ENCODE measurements at places on chromosomes 3 and 15.

DNA sequence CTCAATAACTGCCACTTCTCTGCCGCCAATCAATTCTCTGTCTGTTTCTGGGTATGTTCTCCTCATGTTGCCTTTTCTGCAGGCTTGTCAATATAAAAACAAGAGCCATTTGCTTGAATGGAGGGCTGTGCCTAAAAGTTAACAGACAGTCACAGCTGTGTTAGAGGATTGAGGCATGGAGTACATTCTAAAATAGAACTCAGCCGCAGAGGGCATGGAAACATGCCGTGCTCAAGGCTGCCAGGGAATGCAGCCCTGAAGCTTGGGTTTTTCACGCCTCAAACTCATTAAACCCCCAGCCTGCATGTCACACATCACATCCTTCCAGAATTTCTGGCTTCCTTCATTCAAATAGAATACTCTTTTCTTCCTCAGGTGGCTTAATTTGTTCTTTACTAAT lies 166.6 kb downstream of the TPRG1 start:
- DNase-seq: no peak

DNA sequence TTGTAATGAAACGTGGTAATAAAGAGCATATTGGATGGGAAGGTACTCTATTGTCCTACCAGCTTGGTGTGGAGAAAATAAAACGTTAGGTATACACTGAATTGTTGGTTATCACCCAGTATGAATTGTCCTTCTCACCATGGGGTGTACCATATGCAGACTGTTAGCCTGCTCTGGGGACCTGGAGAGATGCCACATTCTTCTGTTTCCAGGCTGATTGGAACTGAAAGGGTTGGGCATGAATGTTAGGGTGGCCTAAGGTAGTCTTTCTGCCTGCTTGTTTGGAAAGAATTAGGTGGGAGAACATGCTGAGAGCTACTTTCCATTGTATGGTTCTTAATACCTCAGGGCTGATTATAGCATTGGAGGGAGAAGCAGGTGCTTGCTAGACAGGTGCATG lies 340.6 kb downstream of the PTPRG start:
- no peak for DNase-seq

DNA sequence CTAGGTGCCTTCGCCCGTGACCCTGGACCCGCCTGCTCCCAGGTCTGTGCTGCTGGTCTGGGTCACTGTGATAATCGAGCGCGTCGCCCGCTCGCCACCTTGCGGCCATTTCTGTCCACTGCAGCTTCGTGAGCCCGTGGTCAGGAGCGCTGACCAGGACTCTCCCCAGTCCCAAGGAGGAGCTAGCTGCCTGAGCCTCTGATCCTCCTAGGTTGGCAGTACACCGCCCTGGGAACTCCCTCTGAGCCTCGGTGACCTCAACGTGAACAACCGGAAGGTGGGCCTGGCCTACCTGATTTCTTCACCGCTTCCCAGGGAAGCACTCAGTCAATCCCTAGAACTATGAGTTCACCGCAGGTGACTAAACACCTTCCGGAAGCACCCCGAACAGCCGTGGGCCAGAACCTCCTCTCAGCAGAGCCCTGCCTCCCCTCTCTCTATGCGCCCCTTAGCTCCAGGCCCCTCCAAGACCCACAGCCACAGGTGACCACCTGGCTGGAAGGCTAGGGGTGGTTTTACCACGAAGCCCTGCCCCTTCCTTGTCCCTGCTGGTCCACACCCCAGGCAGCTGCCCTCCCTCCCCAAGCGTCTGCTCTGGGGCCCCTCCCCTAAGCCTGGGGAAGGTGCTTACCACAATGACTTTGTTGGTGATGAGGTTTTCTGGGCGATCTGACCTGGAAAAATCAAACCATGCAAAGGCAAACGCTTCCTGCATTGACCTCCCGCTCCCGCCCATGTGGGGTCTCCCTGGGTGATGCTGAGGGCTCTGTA lies 9.7 kb downstream of the PLA2G4D start:
- DNase-seq: peak; percentile 61

- no peak for DNase-seq
Measured at GRCh38 chr3:40363674-40364073, 23.3 kb upstream of the ENTPD3 start.

DNA sequence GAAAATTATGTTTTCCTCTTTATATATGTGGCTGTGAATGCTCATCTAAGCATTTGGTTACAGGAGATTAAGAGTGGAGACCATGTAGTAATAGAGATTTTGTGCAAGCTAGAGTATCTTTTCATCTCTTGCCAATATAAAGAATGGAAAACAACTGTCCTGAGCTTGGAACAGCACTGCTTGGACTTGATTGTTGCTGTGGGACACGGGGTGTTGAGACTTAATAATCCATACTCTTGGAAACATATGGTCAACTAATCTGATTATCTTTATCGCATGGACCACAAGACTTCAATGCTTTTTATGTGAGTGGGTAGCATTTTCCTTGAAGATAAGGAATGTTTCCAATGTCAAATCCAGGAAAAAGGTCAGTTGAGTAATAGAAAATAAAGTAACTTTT lies 806.3 kb downstream of the DIPK2A start:
- no peak for DNase-seq

DNA sequence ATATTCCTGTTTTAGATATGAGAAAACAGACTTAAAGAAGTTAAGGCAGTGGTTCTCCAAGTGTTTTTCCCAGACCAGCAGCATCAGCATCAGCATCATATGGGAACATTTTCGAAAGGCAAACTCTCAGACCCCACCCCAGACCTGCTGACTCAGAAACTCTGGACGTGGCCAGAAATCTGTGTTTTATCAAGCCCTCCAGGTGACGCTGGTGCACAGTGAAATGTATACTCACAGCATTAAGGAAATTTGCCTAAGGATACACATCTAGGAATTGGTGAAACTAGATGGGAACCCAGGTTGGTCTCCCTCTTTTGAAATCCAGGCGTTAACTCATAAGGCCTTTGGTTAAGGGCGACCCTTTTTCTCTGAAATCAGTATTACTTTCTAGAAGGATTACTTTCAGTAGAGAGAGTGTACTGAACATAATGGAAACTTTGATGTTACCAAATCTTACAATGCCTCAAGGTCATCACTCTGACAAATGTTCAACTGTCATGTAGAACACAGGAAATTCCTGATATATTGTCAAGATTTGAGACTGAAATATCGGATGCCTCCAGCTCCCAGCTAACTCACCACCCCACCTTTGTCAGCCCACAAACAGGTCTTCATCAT lies 910.2 kb downstream of the ROBO1 start:
- no peak for DNase-seq

DNA sequence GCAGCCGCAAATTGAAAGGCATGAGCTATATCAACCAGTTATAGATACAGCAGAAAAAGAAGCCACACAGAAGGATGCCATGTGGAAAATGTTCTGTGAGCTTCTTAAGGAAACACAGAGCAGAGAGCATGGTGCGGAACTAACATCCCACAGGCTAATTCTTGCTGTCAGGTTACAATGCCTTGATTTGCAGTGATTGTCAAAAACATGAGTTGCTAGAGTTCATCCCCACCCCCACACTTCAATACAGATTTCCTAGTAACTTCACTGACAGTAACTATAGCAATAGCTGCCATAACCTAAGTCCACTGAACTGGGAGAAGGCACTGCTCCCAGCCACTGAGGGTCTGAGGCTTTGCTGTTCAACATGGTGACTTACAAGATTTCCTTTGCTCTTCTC lies 821.6 kb downstream of the SQOR start:
- DNase-seq: no peak

GRCh38 chr3:14224895-14225294 lies 46.3 kb downstream of the LSM3 start:
- no peak for DNase-seq

DNA sequence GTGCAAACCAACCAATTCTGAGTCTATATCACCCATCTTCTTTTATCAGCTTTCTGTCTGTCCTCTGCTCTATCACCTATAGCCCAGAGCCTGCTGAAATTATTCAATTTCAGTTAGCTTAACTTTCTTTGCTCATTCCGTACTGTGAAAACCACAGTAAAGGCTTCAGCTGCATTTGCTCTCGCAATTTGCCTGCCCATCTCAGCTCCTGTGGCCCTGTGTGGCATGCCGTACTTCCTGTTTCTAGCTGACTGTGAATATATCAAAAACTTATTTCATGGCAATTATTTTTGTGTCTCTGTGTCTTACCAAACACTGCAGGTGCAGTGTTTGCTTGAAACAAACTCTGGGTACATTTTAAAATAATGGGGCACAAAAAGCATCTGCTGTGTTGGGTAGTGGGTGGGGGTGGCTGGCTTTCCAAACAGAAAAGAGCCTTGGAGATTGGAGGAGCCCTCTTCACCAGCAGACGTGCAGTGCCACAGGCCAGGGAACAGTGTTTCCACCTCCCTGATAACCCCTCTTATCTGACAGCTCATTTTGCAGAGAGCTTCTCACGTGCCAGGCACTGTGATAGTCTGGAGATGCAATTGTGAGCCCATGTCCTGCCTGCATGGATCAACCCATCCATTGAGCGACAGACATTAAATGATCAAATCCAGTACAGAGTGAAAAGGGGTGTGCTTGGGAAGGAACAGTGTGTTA lies 45.2 kb downstream of the GASK1A start:
- DNase-seq: no peak

- peak; percentile 75 for DNase-seq
Measured at GRCh38 chr3:165459111-165459510, 262.9 kb upstream of the SLITRK3 start.

GRCh38 chr3:112395181-112395895 lies 62.4 kb downstream of the CD200 start:
- no peak for DNase-seq

DNA sequence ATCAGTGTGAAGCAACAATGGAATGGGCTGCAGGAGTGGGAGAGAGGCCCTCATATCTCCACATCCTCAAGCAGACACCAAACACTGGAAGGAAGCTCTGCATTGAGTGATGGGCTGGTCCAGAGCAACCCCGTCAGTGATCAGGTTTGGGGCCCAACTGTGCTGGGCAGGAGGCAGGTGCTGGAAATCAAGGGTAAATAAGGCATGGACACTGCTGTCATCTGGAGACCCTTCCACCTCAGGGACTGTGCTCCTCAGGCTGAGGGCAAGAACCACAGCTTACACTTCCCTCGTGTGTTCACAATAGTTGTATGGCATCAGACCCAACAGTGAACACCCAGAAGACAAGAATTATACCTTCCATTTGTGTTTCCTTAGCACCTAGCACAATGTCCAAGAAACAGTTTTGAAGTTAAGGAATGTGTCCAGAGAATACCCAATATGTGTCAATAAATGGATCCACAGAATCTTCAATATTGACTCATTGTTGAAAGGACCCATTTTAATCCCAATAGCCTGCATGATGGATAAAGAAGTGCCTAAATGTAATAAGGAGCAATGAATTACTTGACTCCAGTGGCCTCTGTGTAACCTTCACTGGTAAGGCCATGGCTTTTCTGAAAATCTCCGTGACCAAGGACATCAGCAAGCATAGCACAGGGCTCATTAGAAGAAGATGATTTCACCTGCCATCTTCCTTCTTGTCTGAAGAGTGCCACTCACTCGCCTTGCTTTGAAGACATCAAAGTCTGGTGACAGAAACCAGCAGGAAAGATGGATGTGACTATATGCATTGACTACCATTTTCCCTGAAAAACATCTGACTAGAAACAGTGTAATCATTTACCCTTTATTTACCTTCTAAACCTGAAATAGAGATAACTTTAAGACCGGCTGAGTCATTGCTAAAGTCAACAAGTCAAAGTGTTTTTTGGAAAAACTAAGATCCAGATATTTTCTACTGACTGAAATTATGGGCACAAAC lies 7.0 kb upstream of the AHSG start:
- DNase-seq: peak; percentile 50

GRCh38 chr15:36912311-36912712 lies 188.0 kb downstream of the MEIS2 start:
- DNase-seq: no peak

GRCh38 chr3:169356284-169356955 lies 307.1 kb downstream of the MECOM start:
- DNase-seq: no peak

- peak; percentile 33 for DNase-seq
Measured at GRCh38 chr15:48358229-48359152, 27.3 kb downstream of the DUT start.

- peak; percentile 13 for DNase-seq
Measured at GRCh38 chr15:101276501-101277037, 716 bp downstream of the SELENOS start.

DNA sequence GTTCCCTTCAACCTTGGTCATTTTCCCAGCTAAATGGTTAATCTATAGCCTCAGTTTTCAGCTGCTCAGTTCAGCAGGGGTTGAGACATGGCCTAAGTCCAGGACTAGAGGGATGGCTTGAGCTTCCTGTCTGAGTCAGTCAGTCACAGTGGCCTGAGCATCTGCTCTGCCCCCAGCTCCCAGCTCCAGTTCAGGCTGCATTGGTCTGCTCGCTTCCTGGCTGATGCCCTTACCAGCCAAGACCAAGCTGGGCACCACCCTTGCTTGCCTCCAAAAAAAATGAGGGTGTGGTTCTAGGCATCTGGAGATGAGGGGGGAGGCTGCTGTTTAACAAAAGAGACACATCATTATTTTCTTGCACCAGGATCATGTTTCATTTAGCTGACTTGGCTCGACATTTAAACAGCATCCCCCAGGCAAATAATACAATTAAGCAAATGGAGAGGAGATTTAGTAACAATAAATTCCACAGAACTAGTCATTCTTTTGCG lies 70.7 kb downstream of the WNT5A start:
- DNase-seq: peak; percentile 81

DNA sequence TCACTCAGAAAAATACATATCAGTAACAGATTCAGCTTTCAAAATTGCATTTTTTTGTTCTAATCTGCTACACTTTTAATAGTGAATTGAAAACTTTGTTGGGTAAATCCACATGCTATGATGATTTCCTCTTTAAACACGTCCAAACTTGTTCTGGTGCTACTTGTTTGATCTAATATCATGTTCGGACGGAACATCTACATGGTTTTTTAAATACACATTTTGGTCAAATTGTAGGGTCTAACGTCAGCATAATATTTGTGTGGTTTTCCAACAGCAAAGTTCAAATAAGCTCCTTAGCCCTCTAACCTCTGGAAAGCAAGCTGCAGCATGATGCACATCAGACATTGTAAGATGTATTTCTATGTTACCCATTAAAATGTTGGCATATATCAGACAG lies 98.5 kb upstream of the OSTN start:
- no peak for DNase-seq

GRCh38 chr15:68653801-68654200 lies 75.0 kb downstream of the CORO2B start:
- DNase-seq: no peak

GRCh38 chr15:101346928-101347327 lies 51.9 kb upstream of the SNRPA1 start:
- no peak for DNase-seq

GRCh38 chr15:30042556-30042955 lies 40.2 kb upstream of the GOLGA8J start:
- no peak for DNase-seq

GRCh38 chr15:23877502-23878412 lies 190.7 kb upstream of the NDN start:
- DNase-seq: peak; percentile 65
